ENCODE measurements at places on chromosomes 4 and X.
A peak's percentile ranks its signal among the peaks of the same experiment; 100 is the strongest.

DNA sequence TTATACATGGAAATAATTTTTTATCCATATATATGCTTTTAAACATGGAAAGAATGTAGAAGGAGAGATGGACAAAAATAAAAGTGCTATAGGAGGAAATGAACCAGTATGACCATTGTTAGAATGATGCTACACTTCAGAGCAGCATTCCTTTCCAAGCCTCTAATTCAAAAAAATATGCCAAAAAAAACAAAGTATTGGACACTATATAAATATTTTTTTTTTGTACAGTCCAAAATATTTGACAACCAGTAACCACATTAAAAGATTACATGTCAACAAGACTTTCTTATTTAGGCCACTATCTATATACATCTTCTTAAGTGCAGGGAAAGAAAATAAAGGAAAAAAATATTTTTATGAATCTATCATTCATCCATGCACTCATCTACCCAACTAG lies 198.6 kb downstream of the LRBA start:
- no peak for DNase-seq

GRCh38 chr4:6359536-6360308 lies 90.1 kb downstream of the WFS1 start:
- no peak for DNase-seq

DNA sequence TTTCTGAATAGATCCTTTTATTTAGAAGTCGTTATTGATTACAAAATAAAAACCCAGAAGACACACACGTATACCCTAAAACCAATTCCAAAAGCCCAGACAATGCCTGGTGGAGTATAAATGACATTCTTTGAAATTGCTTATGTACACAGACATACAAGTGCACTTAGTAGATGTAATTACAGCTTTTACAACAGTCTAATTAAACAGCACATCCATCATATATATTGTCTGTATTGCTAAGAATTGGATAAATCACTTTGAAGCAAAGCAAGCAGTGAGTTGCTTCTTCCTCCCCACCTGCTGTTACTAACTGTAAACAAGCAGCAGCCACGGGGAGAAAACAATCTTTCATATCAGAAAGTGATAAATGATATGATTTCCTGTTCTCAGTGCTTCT lies 645.7 kb downstream of the TLL1 start:
- DNase-seq: no peak

- no peak for DNase-seq
Measured at GRCh38 chr4:11428231-11428898, at the start of gene HS3ST1. Gene HS3ST1 (minus strand): TSS chr4:11428894. CDS start chr4:11400005, 28,889 bp downstream.

DNA sequence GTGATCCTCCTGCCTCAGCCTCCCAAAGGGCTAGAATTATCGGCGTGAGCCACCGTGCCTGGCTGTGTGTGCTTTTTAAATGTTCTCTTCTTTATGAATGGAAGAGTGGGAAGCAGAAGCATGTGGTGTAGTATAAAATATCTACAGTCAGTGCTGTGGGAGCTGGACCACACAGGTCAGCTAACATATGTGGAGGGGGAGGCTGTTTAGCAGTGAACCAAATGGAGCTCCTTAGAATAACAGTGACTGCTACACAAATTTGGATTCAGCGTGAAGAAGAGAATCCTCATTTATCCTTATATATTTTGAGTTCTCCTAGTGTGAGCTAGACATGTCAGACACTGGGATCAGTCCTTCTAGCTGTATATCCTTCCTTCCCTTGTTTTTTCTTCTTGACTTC lies 3.2 kb downstream of the SNX25 start:
- DNase-seq: no peak

DNA sequence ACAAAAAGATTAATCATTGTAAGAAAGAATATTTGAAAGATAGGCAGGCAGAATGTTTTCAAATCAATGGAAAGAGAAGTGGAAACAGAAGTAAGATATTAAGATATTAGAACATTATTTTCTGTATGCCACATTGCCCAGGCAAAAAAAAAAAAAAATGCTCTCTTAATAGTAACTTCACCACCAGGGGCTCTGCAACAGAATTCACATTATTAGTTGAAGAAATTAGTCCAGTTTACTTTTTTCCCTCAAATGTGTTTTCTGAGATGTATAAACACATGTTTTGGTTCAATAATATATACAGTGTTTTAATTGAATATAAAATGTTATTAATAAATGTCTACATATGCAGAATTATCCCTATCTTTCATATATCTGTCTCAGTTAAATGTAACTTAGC lies 78.0 kb upstream of the ADAD1 start:
- DNase-seq: no peak

DNA sequence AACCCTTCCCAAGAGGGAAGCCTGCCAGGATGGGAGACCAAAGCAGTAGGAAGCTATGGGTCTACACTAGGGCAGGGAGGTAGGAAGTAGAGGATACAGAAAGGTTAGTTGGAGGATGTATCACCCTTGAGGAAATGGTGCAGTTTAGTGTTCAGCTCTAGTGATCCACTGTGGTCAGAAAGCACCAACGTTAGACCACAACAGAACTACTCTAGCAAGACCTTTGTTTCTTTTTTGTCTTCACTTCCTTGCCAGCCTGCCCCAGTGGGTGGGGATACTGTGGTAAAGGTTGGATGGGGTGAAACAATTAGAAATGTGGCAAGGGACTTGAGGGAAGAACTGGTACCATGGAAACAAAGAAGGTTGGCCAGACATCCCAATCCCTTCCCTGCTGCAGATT lies 83.3 kb downstream of the DDIT4L start:
- DNase-seq: no peak

DNA sequence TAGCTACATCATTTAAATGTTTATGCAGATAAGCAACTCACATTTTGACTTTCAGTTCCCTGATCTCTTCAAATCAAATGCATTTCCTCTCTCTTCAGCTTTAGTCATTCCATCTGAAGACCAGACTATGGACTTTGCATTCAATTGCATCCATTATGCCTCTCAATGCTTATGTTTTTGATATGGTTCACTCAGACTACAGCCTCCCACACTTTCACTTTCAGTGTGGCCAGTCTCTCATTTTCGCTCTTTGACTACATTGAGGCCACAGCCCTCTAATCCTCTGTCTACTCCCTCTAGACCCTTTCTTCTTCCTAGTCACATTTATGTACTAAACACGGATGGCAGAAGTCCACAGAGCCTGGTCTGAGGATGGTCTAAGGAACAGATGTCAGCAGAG lies 24.5 kb upstream of the VEGFC start:
- no peak for DNase-seq

- no peak for DNase-seq
Measured at GRCh38 chr4:40516651-40517050, 113.0 kb downstream of the RBM47 start.

DNA sequence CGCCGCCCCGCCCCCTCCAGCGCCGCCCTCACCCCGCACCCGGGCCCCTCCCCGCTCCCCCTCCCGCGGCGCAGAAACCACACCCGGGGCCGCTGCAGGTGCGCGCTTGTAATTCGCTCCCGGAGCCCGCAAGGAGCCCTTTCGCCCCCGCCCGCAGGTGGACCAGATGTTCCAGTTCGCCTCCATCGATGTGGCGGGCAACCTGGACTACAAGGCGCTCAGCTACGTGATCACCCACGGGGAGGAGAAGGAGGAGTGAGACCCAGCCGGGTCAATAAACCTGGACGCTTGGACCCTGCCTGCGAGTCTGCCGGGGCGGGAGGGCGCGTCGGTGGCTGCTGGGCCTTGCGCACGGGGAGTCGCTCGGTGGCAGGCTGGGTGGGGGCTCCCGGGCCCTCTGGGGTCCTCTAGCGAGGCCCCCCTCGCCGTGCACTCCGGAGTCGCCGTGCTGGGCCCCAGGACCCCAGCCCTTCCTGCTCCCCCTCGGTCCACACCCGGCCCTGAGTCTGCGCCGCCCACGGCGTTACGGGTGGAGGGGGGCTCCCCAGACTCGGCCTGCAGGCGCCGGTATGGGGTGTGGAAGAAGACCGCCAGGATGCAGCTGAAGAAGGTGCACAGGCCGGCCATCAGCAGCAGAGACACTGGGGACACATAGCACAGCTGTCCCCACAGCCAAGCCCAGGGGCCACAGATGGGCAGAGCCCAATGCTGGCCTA lies 7.1 kb downstream of the SLC49A3 start:
- no peak for DNase-seq

DNA sequence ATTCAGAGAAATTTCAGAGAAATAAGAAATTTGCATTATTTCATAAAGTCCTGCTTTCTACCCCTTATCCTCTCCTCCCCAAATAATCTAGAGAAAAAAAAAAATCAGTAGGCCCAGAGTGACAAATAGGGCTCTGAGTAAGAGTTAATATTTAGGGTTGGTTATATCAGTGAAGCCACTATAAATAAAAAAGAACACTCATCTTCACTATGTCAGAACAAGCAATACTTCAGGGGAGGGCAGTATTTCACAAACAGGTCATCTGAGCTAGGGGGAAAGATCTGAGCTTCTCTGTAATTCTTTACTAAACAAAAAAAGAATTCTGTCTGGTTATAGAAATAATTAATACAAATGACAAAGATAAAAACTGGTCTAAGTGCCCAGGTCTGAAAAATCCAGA lies 39.4 kb downstream of the PDE5A start:
- no peak for DNase-seq

GRCh38 chrX:30885136-30885535 lies 3.9 kb downstream of the TAB3 start:
- DNase-seq: no peak

DNA sequence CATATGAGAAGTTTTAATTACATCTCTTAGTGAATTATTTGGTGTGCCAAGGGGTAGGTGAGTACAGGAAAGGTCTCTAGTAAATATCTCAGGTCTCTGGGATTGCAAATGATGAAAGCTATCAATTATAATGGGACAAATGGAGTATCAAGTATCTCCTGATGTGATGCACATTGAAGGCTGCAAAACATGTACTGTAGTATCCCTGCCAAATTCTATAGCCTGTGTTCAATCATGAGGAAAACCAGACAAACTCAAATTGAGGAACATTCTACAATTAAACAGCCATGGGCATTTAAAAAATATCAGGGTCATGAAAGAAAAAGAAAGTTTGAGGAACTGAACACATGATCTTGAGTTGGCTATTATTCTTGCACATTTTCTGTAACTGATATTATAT lies 665.4 kb upstream of the PABPC4L start:
- no peak for DNase-seq

- DNase-seq: no peak
Measured at GRCh38 chr4:83779103-83780052, 243.5 kb downstream of the GPAT3 start.

- DNase-seq: no peak
Measured at GRCh38 chrX:47145395-47146120, 537 bp downstream of the RBM10 start.

DNA sequence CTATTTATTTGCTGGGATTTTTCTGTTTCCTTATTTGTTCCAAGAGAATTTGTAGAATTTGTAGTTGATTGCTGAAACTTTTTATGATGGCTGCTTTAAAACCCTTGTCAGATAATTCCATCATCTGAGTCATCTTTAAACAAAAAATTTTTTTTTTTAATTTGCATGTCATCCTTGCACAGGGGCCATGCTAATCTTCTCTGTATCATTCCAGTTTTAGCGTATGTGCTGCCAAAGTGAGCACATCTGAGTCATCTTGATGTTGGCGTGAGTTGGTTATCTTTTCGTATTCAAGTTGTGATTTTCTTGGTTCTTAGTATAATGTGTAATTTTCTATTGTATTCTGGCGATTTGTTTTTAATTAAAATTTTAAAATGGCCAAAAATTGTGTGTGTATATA lies 18.7 kb upstream of the ZNF157 start:
- DNase-seq: no peak

- DNase-seq: no peak
Measured at GRCh38 chr4:169984173-169984572, 42.0 kb downstream of the MFAP3L start.

GRCh38 chr4:28469387-28469786 lies 1608.7 kb downstream of the STIM2 start:
- DNase-seq: no peak

DNA sequence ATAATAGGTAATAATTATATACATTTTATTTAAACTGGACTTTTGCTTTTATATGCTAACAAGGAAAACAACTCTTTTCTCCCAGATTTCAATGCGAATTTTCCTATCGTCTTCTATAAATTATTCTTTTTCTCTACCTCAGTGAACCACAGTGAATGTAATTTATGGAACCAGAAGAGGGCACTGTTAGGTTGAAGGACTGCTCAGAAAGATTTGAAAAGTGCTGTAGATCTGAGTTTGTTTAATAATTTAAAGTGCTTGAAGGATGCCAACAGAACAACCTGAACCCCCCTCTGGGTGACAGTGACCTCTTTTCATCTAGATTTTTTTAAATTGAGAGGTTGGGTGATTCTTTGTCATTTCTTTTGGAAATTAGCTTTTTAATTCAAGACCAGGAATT lies 54.9 kb downstream of the PHOX2B start:
- no peak for DNase-seq

- peak; percentile 5 for DNase-seq
Measured at GRCh38 chrX:21373637-21374162, 518 bp upstream of the CNKSR2 start.

DNA sequence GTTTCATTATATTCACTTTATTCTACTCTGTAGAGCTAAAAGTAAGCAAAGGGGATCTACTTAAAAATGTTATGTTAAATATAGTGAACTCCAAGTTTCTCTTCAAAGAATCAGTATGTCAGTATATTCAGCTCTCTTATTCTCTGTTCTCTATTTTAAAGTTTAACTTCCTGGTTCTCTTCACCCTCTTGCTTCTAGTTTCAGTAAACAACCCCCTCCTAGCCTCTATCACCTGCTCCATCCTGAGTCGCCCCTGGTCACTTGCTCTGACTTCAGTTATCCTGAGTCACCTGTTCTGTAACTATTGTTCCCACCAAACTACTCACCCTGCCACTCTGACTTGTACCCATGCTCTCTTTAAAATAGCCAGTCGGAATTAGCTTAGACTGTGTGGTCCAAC lies 180.9 kb upstream of the AADAT start:
- no peak for DNase-seq

DNA sequence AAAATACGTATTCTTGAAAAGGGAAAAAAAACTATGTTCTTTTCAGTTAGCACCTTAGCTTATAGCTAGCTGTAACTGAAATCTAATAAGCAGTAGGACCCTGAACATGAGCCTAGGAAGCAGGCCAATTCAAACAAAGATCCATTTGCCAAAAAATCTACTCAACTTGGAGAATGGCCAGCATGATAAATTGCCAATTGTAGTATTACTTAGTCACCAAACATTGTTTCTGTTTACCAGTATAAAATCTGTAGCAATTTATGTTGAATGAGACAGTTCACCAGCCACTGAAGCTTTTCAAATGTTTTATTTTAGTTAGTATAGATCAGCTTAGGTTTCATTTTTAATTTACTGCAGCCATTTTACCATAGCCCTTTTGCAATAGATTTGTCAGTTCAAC lies 323.6 kb upstream of the DIPK2B start:
- no peak for DNase-seq

DNA sequence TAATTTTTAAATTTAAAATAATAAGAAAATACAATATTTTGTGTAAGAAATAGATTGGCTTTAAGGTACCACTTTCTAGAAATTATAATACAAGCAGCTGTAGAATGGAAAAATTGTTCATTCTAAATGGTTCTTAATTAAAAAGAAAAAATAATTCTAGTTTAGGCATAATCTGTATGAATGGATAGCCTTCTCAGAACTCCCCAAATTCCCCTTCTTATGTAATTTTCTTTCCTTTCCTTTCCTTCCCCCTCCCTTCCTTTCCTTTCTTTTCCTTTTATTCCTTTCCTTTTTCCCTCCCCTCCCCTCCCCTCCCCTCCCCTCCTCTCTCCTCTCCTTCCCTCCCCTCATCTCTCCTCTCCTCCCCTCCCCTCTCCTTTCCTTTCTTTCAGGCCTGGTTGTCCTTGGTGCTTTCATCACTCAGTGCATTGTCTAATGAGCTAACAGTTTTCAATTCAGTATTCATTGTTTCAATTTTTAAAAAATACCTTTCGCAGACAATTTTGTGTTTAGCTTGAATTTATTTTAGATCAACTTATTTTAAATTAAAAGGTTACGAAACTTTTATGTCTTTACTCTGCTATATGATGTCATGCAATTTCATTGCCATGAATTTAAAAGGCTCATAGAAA lies 28.8 kb downstream of the LRIT3 start:
- DNase-seq: no peak

All from activated CD8-positive, alpha-beta memory T cell treated with anti-CD3 and anti-CD28 coated beads for 48 hours (primary cell).